Breast epithelium (tissue), 4 donors: ENCODE measurements at places on chromosomes 7 and 10. TPM values are rescaled to one million over a fixed set of nuclear protein-coding genes. Genes with fewer than 3 reads are reported as not detected.

The TRDMT1 gene
- 13.4 TPM for total RNA-seq

The NKX1-2 gene
- total RNA-seq = not detected

The GDF2 gene
- not detected for total RNA-seq

The UPF2 gene
- 22.4 TPM for total RNA-seq

The STEAP4 gene
- 49.3 TPM for total RNA-seq

The NRF1 gene
- 27.2 TPM for total RNA-seq

The PRPF18 gene
- 36.7 TPM for total RNA-seq

The ABCB4 gene
- 0.33 TPM for total RNA-seq

The HGF gene
- 8.5 TPM for total RNA-seq

The ZNF365 gene
- 0.16 TPM for total RNA-seq

DNA sequence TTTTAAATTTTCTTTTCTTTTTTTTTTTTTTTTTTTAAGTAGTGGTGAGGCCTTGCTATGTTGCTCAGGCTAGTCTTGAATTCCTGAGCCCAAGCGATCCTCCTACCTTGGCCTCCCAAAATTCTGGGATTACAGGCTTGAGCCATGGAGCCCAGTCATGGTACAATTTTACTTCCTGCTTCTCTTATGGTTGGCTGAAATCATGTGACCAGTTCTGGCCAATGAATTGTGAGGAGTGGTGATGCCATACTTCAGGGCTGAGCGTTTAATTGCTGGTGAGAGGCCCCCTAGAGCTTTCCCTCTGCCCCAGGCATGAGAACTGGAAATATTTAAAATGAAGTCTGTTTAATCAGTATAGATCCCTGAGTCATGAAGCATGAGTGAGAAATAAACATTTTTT is 22.2 kb upstream of the BAIAP2L1 start:
- DNase-seq = no peak

- DNase-seq = no peak
Observed at GRCh38 chr7:139620676-139621344, 97.3 kb downstream of the CLEC2L start.

DNA sequence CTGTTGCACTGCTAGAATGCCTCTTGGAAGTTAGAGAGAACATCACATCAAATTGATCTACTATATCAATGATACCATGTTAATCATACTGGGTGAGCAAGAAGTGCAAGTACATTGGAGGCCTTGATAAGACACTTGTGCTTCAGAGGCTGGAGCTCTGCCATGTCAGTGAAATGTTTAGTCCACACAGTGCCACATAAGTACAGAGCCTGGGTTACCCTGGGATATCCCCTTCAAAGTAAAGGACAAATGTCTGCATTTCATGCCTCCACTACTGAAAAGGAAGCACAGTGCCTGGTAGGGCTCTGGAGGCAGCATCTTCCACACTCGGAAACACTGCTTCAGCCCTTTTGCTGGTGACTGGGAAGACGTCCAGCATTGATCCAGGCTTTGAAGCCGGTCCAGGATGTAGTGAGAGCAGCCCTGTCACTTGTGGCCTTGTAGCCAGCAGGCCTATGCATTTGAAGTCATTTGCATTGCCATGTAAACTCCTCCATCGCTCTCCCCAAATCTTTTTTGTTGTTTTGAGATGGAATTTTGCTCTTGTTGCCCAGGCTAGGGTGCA is 15.7 kb upstream of the STN1 start:
- DNase-seq = no peak

DNA sequence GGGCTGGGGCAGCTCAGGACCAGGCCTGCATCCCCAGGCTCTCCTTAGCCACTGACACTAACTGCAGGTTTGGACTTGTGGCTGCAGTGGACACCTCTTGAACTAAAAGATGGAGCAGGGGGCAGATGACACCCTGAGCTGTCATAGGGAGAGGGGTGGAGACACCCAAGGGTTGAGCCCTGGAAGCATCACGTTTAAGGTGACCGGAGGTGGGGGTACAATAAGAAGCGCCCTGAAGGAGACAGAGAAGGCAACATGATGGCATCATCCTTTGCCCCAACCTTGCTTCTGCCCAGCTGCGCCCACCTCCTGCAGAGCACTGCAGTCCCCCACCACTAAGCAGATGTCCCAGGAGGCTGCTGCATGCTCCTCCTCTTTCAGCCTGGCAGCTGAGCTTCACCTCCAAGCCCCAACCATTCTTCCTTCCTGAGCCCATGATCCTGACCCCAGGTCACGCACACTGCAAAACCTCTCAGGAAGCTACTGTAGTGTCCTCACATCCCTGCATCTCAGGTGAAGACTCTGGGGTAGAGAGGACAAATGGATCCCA is 25.5 kb downstream of the OGDHL start:
- peak; percentile 8 for DNase-seq

GRCh38 chr7:115230882-115231571 is 309.1 kb downstream of the MDFIC start:
- DNase-seq = no peak

DNA sequence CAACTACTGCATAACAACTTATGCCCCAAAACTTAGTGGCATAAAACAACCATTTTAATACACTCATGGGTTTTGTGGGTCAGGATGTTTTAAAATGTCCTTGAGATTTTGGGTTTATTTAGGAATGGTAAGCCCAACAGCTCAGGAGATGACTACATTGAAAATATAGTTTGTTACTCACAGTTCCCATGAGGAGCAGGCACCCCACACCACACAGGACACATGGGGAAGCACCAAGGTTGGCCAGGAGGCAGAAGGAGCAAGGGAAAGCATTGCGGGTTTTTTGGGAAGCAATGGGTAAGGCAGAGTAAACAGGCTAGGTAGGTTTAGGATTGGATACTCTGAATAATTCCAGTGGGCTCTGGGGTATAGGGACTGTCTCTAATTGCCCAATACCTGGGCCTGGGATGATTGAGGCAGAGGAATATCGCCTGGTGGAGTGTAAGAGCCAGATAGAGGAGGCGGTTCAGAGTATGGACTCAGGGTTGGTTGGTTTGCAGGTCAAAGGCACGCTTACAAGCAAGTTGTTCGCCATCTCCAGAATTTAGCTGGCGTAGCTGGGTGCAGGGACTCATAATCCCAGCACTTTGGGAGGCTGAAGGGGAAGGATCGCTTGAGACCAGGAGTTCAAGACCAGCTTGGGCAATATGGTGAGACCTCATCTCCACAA is 10.0 kb upstream of the MARVELD1 start:
- DNase-seq = no peak

- DNase-seq = no peak
Observed at GRCh38 chr10:625333-625696, 64.2 kb downstream of the DIP2C start.

DNA sequence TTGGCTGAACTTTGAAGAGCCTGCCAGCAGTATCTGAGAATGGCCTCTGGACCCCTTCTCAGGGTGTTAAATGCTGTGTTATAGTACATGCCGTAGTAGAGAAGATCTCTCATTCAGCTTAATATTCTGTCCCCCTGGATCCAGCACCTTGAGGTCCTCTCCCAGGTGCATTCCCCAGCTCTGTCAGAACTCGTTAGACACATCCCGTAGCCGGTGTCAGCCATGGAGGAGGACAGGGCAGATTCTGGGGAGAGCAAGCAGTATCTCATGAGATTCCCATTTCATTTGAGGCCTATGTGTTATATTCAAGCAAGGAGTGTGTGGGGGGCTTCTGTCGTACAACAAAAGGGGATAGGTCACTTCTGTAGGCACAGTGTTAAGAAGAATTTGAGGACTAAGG is 34.8 kb downstream of the NACAD start:
- no peak for DNase-seq

- DNase-seq = no peak
Observed at GRCh38 chr10:64726466-64726865, 1205.3 kb downstream of the REEP3 start.

DNA sequence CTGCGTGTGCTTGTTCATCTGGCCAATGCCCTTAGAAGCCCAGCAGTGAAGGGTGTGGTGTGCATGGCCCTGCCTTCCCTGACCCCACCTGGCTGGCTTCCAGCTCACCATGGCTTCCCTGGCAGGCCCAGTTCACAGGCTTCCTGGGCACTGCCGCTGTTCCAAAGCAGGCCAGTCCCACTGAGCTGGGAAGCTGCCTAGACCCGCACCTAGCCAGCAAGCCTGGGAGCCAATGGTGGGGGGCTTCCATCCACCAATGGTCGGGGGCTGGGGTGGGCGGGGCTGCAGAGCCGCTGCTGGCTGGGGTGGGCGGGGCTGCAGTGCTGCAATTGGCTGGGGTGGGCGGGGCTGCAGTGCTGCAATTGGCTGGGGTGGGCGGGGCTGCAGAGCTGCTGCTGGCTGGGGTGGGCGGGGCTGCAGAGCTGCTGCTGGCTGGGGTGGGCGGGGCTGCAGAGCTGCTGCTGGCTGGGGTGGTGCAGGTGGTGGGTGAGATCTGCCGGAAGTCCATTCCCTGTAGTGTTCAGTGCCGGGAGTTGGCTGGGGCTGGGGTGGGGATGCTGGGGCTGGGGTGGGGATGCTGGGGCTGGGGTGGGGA is 12.4 kb downstream of the CALY start:
- DNase-seq = no peak

GRCh38 chr10:125020386-125020785 is 78.5 kb downstream of the ZRANB1 start:
- DNase-seq = no peak

GRCh38 chr10:5413012-5413938 is 918 bp downstream of the NET1 start:
- no peak for DNase-seq

DNA sequence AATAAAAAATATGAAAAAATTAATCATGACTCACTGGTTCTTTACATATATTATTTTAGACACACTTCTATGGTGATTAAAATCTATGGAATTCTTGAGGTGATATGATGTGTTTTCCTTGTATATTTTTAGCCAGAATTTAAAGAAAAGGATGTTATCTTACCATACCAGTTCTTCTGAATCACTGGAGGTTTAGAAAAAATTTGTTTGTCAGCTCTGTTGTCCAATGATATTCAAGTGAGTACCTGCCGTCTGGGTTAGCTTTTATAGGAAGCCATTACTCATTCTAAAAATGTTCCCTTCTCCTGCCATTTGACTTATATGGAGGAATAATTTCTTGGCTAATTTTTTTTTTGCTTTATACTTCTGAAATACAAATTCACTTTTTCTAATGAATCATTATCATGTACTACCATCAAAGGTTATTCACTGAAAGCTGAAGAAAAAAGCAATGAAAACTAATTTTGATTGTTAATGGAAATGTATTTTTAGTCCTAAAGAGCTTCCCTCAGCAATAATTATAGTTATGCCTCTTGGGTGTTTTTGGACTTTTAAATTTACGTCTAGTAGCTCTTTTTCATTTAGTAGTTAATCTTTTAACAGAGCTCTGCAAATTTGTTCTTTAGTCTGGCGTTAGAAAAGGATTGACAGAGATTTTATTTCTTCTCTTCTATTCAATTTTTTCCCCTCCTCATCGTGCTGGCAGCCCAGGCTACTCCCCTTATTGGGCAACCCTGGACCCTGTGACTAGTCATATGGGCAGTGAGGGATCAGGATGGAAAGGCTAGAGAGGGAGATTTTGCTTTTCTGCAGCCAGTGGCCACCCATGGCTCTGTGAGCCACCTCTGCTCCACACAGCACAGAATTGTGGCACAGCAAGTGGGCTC is 434.2 kb downstream of the LRMDA start:
- no peak for DNase-seq

DNA sequence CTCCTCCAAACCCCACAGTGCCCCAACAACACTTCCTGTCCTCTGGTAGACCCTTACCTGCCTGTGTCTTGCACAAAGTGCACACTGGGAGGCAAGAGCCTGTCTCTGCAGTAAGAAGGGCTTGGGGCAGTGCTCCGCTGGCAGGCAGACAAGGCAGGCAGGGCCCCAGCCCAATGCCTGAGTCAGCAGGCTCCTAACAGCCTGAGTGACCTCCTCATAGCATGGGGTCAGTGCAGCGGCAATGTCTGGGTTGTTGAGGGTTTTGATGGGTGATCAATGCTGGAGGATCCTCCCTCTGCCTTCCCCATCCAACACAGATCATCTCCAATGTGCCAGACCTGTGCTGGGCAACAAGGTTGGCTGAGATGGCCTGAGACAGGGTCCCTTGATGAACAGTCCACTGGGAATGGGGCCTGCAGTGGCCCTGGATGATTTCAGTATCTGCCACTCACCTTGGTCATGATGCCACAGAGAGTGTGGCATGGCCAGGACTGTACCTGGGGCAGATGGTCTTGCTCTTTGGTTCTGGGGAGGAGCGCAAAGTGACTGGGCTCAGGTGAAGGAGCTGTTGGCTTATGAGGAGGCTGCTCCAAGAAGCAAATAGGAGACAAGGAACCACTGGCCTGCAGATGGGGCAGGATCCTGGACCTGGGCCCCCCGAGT is 55.6 kb upstream of the CAMK2B start:
- DNase-seq = no peak

DNA sequence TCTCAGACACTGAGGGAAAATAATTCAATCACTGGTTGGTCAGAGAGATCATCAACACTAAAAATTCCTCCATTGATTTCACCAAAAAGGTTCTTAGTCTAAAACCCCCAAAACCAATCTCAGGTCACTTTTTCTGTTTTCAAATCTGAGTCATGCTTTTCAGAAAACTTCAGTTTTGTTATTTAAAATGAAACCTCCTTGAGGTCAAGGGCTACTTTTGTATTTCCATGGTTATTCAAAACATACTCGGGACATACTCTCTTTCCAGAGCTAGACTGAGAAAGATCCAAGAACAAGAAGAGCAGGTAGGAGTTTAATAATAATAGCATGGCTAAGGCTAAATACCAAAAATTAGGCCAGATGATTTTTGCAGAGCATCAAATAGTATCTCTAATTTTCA is 152.8 kb downstream of the SDHAF3 start:
- DNase-seq = no peak

GRCh38 chr7:157235357-157236333 is 96.9 kb downstream of the UBE3C start:
- no peak for DNase-seq
